ENCODE measurements at places on chromosomes 1 and 21. TPM values are rescaled to one million over a fixed set of nuclear protein-coding genes. Genes with fewer than 3 reads are reported as not detected.

- no peak for DNase-seq
- H3K27ac ChIP-seq: no peak overlapping the region
- H3K27me3 ChIP-seq: no peaks in the 10 kb centered on the region
- no peak overlapping the region for H3K4me3 ChIP-seq
- H3K4me1 ChIP-seq: no peaks in the 10 kb centered on the region
Measured at GRCh38 chr1:86449103-86449502, 19.6 kb upstream of the CLCA1 start.

DNA sequence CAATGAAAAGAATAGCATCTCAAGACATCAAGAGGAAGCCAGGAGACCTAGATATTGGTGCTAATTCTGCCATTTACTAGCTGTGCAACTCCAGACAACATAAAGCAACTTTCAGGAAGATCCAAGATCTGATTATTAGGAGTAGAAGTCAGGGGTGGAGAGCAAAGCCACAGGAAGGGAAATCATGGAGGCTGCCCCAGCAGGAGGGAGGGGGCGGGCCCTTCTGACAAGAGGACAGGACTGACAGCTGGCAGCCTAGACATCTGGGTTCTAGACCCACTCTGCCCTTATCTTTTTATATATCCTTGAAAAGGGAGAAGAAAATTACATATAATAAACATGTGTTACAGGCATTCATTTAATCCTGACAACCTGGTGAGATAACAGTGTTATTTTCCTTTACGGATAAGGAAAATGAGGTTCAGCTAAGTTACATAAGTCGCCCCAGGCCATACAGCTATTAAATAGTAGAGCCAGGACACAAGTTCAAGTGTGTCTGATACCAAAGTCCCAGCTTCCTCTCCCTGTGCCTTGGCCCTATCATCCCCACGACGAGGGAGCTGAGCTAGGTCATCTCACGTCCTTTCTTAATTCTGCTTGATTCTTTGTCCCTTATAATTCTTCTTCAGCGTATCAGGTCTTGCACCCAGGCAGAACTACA, 46.6 kb downstream of the ARHGEF11 start:
- no peak overlapping the region for H3K27ac ChIP-seq
- no peak overlapping the region for H3K4me3 ChIP-seq
- no peaks in the 10 kb centered on the region for H3K36me3 ChIP-seq

- DNase-seq: no peak
- H3K4me1 ChIP-seq: no peaks in the 10 kb centered on the region
- H3K36me3 ChIP-seq: no peaks in the 10 kb centered on the region
- H3K27me3 ChIP-seq: no peaks in the 10 kb centered on the region
- no peak overlapping the region for H3K27ac ChIP-seq
Measured at GRCh38 chr1:14517841-14518180, 80.7 kb upstream of the KAZN start.

- H3K4me1 ChIP-seq: no peaks in the 10 kb centered on the region
- no peak overlapping the region for H3K27ac ChIP-seq
- H3K36me3 ChIP-seq: no peaks in the 10 kb centered on the region
Measured at GRCh38 chr1:66606362-66607065, 72.6 kb downstream of the SGIP1 start.

GRCh38 chr1:184672013-184672726, 82.5 kb downstream of the EDEM3 start:
- H3K27ac ChIP-seq: no peak overlapping the region
- peaks cover 32% of the 10 kb centered on the region for H3K27me3 ChIP-seq
- no peak overlapping the region for H3K4me3 ChIP-seq
- H3K36me3 ChIP-seq: no peaks in the 10 kb centered on the region
- H3K4me1 ChIP-seq: no peaks in the 10 kb centered on the region
- no peak for DNase-seq

GRCh38 chr1:161719325-161719611, 2.1 kb upstream of the FCRLB start:
- peaks cover 70% of the 10 kb centered on the region for H3K27me3 ChIP-seq
- peaks cover 12% of the 10 kb centered on the region for H3K4me1 ChIP-seq
- DNase-seq: no peak

- DNase-seq: no peak
- H3K27me3 ChIP-seq: no peaks in the 10 kb centered on the region
- H3K4me1 ChIP-seq: no peaks in the 10 kb centered on the region
- H3K4me3 ChIP-seq: no peak overlapping the region
- no peak overlapping the region for H3K27ac ChIP-seq
- no peaks in the 10 kb centered on the region for H3K36me3 ChIP-seq
Measured at GRCh38 chr1:79323239-79324025, 316.9 kb upstream of the ADGRL4 start.

GRCh38 chr1:6866825-6867224, 81.6 kb downstream of the CAMTA1 start:
- H3K36me3 ChIP-seq: peaks cover 5% of the 10 kb centered on the region
- no peak for DNase-seq

GRCh38 chr1:37726751-37727585, 34.7 kb downstream of the CDCA8 start:
- no peak for DNase-seq
- no peak overlapping the region for H3K4me3 ChIP-seq
- H3K27me3 ChIP-seq: peaks cover 26% of the 10 kb centered on the region
- H3K36me3 ChIP-seq: no peaks in the 10 kb centered on the region

DNA sequence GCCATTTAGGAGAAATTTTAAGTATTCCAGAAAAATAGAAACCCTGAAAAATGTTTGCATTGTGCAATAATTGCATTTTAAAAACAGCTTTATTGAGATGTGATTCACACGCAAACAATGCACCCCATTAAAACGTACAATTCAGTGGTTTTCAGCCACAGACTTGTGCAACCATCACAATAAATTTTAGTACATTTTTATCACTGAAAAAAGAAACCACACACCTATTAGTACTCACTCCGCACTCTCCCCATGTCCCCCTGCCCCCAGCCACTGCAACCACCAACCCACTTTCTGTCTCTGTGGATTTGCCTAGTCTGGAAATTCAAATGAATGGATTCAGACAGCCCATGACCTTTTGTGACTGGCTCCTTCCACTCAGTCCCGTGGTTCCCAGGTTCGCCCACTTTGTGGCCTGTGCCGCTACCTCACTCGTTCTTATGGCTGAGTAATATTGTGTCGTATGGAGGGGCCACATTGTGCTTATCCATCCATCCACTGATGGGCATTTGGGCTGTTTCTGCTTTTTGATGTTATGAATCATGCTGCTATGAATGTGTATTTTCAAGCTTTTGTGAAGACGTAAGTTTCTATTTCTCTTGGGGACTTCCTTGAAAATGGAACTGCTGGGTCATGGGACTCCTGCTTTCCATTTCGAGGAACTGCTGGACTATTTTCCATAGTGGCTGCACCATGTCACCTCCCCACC, 147.7 kb upstream of the ARHGEF16 start:
- no peak for DNase-seq
- no peaks in the 10 kb centered on the region for H3K4me1 ChIP-seq
- no peaks in the 10 kb centered on the region for H3K27me3 ChIP-seq
- H3K4me3 ChIP-seq: no peak overlapping the region
- H3K27ac ChIP-seq: no peak overlapping the region

GRCh38 chr1:155184835-155185782, 11.5 kb downstream of the TRIM46 start:
- H3K27me3 ChIP-seq: no peaks in the 10 kb centered on the region
- peaks cover 9% of the 10 kb centered on the region for H3K4me1 ChIP-seq
- peaks cover 7% of the 10 kb centered on the region for H3K36me3 ChIP-seq
- H3K4me3 ChIP-seq: no peak overlapping the region
- DNase-seq: no peak
- H3K27ac ChIP-seq: no peak overlapping the region

DNA sequence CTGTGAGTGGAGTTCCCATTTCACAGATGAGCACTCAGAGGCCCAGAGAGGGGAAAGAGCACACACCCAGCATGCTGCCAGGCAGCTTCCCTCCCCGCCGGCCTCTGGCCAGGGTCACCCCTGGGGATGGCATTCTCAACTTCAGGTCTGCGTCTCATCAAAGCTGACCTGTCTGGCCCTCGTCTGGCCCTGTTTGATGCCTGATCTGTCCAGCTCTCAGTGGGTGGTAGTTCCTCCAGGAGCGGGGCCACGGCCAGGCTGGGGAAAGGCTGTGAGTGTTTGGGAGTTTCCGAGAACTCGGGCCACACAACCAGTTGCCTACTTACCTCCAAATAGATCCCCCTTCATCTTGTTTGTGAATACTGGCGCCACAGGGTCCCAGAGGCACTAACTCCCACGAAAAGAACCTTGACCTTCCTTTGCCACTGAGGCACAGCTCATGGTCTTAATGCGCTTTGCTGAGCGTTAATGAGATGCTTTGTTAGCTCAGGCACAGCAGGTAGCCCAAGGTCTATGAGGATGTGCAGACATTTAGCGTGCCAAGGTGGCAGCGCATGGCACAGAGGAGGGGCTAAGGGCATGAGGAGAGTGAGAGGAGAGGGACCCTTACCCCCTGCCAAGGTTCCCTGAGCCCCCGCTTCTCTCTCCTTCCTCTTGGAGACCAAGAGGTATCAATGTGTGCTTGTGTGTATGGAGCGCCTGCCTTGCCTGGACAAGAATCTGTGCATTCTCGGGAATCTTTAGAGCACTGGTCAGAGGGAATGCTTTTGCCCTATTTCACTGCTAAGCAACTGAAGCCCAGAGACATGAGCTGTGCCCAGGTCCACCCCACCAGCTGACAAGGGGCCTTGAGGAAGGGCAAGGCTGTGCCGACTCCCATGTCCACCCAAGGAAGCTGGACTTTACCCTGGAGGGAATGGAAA, 61.2 kb downstream of the DISP3 start:
- H3K4me3 ChIP-seq: no peak overlapping the region
- H3K27me3 ChIP-seq: no peaks in the 10 kb centered on the region
- no peak overlapping the region for H3K27ac ChIP-seq

DNA sequence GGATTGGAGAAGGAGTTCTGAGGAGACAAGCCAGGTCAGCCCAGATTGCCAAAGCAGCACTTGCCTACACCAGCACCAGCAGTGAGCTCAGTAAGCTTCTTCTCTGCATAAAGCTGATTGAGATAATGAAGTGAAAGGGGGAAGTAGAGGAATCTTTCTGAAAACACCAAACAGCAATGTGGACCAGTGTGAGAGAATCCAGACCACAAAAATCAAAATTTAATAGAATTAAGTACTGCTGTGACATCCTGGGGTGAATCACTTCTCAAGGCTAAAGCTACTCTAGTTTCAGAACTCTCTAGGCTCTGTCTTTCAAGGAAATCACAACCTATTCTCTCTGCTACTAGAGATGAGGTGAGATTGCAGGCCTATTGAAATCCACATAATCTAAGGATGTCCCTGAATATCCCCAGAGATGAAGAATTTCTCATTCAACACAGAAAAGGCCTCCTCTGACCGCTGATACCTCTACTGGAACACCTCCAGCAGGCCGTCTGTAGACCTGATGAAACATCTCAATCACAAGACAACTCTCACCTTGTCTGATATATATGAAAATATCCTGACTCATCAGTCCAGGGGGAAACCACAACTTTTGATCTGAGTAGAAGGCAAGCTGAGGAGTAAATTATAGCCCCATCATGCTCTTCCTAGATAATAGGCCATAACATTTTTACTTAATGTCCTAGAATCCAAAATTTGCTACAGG, at the start of gene FCRL4:
TSS of gene FCRL4 (minus strand) at position 127 of the 709 bp plus-strand sequence. CDS start 141 bp downstream, outside the sequence.
- no peak within 1 kb of the TSS for H3K27ac ChIP-seq
- H3K27me3 ChIP-seq: peaks cover 28% of the 10 kb centered on the region
- DNase-seq: no peak
- H3K36me3 ChIP-seq: no peaks in the 10 kb centered on the region
- no peak within 1 kb of the TSS for H3K4me3 ChIP-seq

- H3K4me3 ChIP-seq: no peak overlapping the region
- no peak overlapping the region for H3K27ac ChIP-seq
- peaks cover 15% of the 10 kb centered on the region for H3K27me3 ChIP-seq
- DNase-seq: no peak
- H3K4me1 ChIP-seq: peaks cover 6% of the 10 kb centered on the region
Measured at GRCh38 chr21:25806060-25806459, 71.3 kb downstream of the GABPA start.

DNA sequence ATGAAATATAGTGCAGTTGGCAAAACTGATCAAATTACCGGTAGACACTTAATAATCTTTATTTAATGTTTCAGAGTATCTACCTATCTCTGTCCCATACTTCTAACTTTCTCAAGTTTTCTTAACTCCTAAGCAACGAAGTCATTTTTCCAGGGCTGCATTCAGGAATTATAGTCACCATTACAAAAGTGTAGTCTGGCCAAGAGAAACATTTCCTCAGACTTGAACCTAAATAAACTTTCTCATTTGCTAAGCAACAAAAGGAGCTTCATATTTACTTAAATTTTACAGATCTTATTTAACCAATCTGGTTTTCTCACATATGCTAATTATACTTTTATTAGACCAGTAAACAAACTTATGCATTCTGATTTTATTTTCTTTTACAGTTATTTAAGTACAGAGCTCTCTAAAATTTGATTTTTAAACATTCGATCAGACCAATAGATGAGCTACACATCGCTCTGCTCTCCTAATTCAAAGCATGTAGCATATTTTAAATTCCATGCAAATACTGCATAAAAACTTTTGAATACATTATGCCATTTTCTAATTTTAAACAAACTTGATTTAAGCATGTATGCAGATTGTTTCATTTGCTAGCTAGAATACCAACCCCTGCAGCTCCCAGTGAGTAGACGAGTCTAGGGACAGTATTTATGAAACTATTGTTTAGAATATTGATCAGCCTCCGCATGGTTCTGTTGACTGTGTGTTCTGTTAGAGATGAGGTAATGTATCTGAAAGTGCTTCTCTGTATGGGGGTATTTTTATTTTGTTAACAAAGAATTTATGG, 201.4 kb downstream of the CHRM3 start:
- no peaks in the 10 kb centered on the region for H3K36me3 ChIP-seq
- H3K4me3 ChIP-seq: no peak overlapping the region
- H3K4me1 ChIP-seq: peaks cover 8% of the 10 kb centered on the region
- H3K27me3 ChIP-seq: no peaks in the 10 kb centered on the region
- H3K27ac ChIP-seq: no peak overlapping the region

DNA sequence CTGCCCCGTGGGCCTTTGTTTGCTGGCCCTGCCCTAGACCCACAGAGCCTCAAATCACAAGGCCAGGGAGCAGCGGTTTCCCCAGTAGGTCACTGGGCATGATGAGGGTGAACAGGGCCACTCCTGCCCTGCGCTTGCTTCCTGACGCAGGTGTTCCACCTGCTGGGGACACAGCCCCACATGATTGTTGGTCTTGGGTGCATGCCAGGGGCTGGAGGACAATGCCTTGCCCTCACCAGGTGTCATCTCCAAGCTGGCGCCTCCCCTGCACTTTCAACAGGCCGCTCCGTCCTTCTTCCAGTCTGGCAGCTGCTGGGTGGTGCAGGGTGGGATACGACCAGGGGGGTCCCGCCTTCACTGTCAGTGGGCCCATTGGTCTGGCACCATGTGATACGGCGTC, 24.3 kb downstream of the IL10RB start:
- no peaks in the 10 kb centered on the region for H3K27me3 ChIP-seq
- no peak overlapping the region for H3K4me3 ChIP-seq
- no peak for DNase-seq
- H3K4me1 ChIP-seq: peaks cover 33% of the 10 kb centered on the region

- no peak overlapping the region for H3K27ac ChIP-seq
- no peaks in the 10 kb centered on the region for H3K4me1 ChIP-seq
- no peak overlapping the region for H3K4me3 ChIP-seq
- no peak for DNase-seq
- no peaks in the 10 kb centered on the region for H3K27me3 ChIP-seq
Measured at GRCh38 chr1:59409986-59410385, 113.1 kb downstream of the FGGY start.

RYR2 gene
- total RNA-seq: not detected

RNU1-2 gene
- 2,477 TPM for total RNA-seq

FCRL2 gene
- total RNA-seq: not detected

OR2G6 gene
- total RNA-seq: not detected

FCRLB gene
- 0.23 TPM for total RNA-seq

OLIG2 gene
- not detected for total RNA-seq

ETV3L gene
- not detected for total RNA-seq
